Left ventricle myocardium superior (tissue), 1 donor: ENCODE measurements at places on chromosomes 6 and 20.

- DNase-seq = no peak
These were observed 164.5 kb downstream of the MTHFD1L start for GRCh38 chr6:151029970-151030369.

- DNase-seq = no peak
These were observed 129.1 kb downstream of the PACRG start for GRCh38 chr6:162856885-162857284.

GRCh38 chr6:29953686-29954085 is 11.4 kb downstream of the HLA-A start:
- no peak for DNase-seq

DNA sequence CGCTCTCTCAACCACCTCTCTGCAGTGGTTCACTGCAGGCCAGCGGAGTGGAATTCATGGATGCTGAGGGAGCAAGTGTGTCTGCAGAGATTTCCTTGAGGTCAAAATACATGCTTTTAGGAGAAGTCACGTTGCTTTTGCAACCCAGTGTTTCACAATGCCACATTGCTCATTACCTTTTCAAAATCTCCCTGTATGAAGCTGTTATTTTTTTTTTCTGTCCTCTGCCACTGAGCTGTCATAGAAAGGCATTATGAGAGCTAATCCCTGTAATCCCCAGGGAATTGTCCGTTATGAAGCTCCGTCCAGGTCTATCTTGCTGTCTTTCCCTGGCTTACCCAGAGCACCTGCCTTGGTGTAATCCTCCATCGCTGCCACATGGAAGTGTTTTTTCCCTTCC is 60.5 kb upstream of the SLC22A23 start:
- no peak for DNase-seq

DNA sequence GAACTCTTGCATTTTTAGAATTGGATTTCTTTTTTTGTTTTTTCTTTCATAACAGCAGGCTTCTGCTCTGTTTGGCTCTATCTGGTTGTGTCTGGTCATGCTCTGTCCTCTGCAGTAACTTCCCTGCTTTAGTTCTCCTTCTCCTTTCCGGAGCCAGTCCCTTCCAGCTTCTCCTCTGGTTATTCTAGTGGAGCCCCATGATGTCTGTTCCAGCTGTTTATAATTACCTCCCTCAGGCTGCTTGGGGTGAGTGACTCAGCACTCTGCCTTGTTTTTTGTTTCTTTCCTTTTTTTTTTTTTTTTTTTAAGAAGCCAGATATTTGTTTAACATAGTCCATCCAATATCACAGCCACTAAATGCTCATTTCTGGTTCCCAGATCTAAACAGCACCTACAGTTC is 409.6 kb downstream of the MAFB start:
- no peak for DNase-seq

GRCh38 chr6:129671442-129672340 is 38.3 kb downstream of the ARHGAP18 start:
- no peak for DNase-seq

GRCh38 chr6:80689716-80690395 is 583.4 kb downstream of the BCKDHB start:
- DNase-seq = no peak

DNA sequence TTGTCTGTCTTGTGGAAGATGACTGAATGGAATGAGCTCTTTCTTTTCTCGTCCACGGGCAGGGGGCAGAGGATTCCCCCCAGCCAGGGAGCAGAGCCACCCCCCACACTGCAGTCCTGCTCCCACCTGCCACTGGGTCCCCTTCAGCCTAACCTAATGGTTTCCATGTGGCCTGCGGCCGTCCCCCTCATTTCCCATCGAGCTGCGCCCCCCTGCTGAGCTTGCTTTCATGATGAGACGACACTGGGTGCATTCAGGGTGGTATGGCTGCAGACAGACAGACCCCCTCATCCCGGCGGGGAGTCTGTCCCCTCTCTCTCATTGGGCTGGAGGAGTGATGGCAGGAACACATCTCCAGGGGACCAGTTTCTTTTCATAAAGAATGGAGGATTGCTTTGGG is 140.8 kb downstream of the DTNBP1 start:
- DNase-seq = peak; percentile 28
